HCEC 1CT (cell line): ENCODE measurements at places on chromosomes 6 and 20.

DNA sequence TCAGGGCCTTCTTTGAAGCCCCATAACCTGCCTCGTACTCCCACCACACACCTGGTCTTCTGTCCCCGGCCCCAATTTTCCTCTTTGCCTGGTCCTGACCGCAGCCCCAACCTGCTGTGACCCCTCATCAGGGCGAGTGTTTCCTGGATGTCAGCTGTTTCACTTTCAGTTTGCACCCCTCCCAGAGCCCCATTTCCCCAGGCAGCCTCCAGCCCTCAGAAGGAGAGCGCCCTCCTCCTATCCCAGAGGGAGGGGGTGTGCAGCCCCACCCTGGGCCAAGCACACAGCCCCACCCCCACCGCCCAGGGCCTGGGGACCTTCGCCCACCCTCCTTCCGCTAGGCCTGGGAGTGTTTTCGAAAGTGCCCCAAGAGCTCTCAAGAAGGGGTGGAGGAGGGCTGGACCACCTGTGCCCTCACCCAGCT is 1.5 kb downstream of the BAK1 start:
- no peak for DNase-seq

DNA sequence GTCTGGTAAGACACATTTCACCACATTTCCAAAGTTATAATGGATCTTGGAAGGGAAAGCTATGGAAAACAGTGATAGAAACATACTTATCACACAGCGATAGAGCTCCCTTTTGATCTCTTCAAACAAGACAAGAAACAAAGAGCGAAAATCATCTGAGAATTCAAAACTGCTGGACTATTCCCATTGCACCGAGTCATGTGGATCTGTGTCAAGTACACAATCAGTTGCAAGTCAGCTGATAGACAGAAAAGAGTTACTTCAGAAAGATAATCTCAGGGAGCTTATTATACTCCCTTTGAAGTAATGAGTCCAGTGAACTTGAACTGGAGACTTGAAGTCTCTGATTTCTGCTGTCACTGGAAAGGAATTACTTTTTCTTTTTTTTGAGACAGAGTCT is 89.7 kb upstream of the GCM1 start:
- no peak for DNase-seq

DNA sequence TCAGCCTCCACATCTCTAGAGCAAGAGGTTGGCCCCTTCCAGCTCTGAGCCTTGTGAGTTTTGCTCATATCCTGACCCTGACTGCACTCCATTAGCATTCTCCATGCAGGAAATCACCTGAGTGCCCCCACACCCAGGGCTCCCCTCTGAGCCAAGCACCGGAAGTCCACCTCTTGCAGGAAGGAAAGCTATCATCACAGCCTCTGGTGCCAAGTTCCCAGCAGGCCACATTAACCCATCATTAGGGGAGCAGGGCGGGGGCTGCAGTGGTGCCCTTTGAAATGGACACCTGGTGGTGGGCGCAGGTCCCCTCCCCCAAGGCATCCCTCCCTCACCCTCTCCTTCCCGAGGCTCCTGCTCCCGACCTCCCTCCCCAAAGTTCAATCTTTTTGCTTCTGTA is 16.1 kb downstream of the GRM4 start:
- no peak for DNase-seq

DNA sequence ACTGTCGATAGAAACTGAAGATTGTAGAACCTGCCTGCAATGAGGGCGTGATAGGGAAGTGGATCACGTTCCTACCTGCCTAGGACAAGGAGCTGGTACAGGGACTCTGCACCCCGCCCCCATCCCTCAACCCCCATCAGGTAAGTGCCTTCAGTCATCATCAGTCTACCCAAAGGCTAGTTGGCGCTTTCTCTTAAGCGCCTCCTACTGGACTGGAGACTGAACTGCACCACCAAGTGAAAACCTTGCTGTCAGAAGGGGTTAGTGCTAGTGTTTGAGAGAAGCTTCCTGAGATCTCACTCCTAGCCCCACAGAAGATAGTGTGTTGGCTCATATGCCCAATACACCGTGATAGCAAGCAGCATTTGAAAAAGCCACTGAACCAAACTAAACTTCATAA is 706.5 kb upstream of the MAN1A1 start:
- DNase-seq: no peak

GRCh38 chr6:105988321-105988720 is 97.8 kb upstream of the PRDM1 start:
- DNase-seq: peak; percentile 45

DNA sequence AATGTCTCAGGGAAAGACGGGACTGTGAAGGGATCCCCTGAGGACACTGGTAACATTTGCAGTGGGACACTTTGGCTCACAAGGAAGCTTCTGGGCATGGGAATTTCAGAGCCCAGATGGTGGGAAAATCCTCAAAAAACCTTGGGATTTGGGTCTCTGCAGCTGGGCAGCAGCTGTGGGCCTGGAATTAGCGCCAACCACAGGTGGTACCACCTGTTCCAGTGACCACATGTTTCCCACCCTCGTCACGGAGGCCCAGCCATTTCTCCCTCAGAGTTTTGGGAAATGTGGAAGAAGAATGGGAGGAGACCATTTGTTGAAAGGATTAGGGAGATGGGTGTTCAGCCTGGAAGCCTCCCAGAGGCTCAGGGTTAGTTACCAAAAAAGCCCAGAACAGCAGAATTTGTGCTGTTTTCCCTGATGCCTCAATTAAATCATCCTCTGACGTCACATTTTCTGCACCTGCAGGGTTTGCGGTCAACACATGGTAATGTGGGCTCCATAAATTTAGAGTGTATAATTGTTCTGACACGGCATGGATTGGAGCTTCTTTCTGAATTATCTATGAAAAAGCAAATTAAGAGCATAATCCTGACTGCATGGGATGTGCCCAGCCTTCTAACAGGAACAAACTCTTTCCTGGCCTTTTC is 34.4 kb downstream of the EDN3 start:
- no peak for DNase-seq

DNA sequence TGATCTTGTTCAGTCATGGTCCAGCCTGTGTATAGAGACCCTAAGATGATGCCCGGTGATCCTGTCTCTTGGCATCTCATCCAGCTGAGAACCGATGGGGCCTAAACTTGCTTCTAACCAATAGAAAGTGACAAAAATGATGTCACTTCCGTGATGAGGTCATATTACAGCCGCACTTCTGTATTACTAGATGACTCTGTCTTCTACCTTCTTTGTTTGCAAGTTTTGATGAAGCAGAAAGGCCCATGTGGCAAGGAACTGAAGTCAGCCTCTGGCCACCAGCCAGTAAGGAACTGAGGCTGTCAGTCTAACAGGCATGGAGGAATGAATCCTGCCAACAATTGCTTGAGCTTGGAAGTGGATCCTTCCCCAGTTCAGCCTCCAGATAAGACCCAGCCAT is 32.8 kb upstream of the HLA-C start:
- DNase-seq: no peak

DNA sequence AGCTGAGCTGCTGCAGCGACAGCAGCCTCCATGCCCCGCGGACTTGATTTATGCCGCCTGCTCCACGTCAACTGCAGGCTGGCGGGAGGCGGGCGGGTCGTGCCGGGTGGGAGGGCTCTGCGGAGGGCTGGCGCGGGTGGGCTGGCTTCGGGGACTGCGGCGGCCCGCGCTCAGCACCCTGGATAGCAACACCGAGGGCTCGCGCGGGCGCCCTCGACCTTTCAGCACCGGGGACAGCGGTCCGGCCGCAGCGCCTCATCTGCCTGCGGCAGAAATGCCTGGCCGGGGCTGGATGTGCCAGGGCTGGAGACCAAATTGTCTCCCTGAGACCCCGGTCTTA is 792 bp downstream of the SNAP25 start:
- peak; percentile 45 for DNase-seq

GRCh38 chr6:45094831-45095230 is 233.3 kb upstream of the RUNX2 start:
- DNase-seq: no peak

DNA sequence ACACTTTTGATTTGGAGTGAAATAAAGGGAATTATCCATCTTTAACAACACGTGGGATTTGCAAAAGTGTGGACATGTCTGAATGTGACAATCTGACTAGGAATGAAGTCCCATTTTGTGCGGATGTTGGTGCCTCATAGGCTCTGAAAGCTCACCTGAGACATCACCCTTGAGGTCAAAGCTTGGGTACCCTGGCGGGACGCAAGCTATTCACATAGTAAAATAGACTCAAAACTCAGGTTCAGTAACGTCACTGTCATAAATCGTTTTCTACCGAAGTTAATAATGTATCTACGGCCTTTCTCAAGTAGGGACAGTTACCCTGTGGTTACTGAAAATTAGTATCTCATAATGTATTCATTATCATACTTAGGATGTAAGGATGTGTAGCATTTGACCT is 61.8 kb downstream of the AKAP12 start:
- DNase-seq: no peak

DNA sequence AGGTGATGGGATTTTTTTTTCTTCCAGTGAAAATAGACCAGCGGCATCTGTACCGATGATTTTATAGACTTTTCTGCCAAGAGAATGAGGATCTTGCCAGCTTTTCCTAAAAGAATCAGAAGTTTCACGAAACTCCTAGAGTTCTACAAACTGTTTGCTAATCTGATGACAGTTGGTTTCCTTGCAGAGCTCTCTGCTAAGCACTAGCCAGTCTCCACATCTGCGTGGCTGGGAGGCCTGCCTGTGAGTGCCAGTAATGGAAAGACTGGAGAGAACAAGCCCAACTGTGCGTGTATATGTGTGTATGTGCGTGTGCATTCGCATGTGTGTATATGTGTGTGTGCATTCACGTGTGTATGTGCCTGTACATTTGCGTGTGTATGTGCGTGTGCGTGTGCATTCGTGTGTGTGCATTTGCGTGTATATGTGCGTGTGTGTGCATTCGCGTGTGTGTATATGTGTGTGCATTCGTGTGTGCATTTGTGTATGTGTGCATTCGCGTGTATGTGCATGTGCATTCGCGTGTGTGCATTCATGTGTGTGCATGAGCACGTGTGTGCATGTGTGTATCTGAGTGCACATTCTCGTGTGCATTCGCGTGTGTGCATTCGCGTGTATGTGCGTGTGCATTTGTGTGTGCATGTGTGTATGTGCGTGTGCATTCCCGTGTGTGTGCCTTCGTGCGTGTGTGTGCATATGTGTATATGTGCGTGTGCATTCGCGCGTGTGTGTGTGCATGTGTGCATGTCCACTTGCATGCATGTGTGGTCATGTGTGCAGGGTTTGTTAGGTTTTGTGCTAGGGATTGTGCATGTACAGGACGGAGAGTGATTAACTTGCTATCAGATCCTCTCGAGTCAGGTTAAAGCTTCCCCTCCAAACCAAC is 379.4 kb downstream of the TAF4 start:
- DNase-seq: no peak

- no peak for DNase-seq
Observed at GRCh38 chr6:137161949-137162348, 11.5 kb downstream of the IL22RA2 start.

DNA sequence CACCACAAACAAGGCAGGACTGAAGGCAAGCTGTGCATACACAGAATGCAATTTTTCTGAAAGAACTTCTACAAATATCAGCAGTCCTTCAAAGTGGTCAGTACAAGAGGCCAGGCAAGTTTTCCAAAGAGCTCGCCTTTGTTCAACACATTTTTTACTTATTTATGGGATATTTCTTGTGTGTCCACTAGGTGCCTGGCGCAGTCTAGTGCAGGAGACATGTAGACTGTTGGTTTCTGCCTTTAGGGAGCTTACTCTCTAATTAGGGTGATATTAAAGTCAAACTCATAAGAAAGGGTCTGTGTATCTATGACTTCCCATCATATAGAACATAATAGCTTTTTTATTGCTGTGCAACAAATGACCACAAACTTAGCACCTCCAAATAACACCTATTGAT is 21.2 kb upstream of the VEGFA start:
- DNase-seq: no peak

DNA sequence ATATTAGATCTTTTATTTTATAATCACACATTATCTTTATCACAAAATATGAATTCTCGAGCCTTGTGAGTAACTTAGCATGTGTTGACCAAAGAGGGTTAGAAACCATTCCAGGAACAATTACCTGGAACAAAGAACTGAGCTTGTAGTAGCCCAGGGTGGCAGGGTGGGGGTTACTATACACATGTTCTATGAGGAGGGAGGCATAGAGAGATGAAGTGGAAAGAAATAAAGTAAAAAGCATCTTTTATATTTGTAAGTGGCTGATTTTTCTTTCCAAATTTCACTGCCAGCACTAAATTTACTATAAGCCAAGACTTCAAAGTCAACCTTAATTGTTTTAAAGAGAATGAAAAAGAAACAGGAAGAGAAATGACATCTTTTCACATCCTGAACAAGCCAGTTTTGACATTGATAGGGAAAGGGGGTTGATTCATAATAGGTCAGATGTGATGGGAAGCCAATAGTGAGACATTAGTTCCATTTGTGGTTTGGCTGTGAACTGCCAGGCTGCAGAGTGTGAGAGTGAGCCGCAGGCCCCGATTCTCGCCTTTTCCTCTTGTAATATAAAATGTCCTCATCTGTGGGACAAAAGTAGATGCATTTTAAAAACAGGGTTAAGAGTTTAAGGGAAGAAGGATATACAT is 52.7 kb upstream of the MYB start:
- DNase-seq: no peak

DNA sequence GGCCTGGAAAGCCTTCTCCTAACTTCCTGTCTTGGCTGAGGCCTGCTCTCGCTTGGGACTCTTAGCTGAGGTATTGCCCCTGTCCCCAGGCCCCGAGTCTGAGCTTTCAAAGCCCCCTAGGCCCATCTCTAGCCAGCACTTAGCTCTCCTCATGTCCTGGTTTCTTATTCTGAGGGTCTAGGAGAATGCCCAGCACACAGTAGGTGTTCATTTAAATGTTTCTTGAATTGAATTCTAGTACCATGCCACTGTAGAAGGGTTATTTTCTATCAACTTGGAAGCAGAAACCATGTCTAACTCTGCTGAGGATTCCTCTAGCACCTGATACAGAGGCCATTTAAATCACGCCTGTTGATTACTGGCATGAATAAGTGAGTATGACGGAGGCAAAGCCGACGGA is 98.5 kb downstream of the VEGFA start:
- DNase-seq: no peak

GRCh38 chr6:113181164-113181563 is 676.0 kb upstream of the MARCKS start:
- no peak for DNase-seq

GRCh38 chr6:42046464-42047212 is 3.7 kb upstream of the TAF8 start:
- DNase-seq: peak; percentile 45

GRCh38 chr20:14955399-14955798 is 618.0 kb upstream of the FLRT3 start:
- no peak for DNase-seq

GRCh38 chr6:116268589-116269293 is 11.0 kb downstream of the TSPYL1 start:
- peak; percentile 89 for DNase-seq

DNA sequence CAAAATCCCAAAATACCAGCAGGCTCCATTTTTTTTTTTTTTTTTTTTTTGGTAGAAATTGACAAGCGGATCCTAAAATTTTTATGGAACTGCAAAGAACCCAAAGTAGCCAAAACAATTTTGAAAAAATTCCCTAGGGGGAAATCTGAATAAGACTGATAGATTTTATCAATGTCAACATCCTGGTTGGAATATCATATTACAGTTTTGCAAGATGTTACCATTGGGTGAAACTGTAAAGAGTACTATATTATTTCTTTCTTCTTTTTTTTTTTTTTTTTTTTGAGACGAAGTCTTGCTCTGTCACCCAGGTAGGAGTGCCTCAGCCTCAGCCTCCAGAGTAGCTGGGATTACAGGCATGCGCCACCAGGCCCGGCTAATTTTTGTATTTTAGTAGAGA is 29.4 kb upstream of the BEND3 start:
- DNase-seq: no peak

GRCh38 chr20:25444556-25444955 is 37.1 kb downstream of the GINS1 start:
- no peak for DNase-seq
